ENCODE measurements at places on chromosomes 2 and 18. TPM values are rescaled to one million over a fixed set of nuclear protein-coding genes. Genes with fewer than 3 reads are reported as not detected.

The IL1A gene
- total RNA-seq: not detected

The SLC8A1 gene
- 0.13 TPM for total RNA-seq

The DNAH7 gene
- total RNA-seq: under 0.01 TPM

The ITGA4 gene
- total RNA-seq: 0.90 TPM

The TOGARAM2 gene
- 0.13 TPM for total RNA-seq

The NGEF gene
- not detected for total RNA-seq

The LYPD6B gene
- total RNA-seq: not detected

The INPP5D gene
- total RNA-seq: 29.4 TPM

The LRATD1 gene
- total RNA-seq: 7.2 TPM

The CUL3 gene
- 39.7 TPM for total RNA-seq

The CPS1 gene
- total RNA-seq: 0.51 TPM

The DOCK10 gene
- 6.1 TPM for total RNA-seq

The CENPA gene
- 17.1 TPM for total RNA-seq
